ENCODE measurements at places on chromosomes 12 and 14.

GRCh38 chr14:54566410-54567223 is at the start of gene SAMD4A:
Gene SAMD4A, plus strand, starts transcription at chr14:54567128. Its CDS starts 789 bp downstream, at chr14:54567917.
- no peaks in the 10 kb centered on the region for H3K36me3 ChIP-seq
- H3K27ac ChIP-seq, result no peak within 1 kb of the TSS
- H3K4me3 ChIP-seq, result peak within 1 kb of the TSS; percentile 93
- peaks cover 55% of the 10 kb centered on the region for H3K27me3 ChIP-seq

DNA sequence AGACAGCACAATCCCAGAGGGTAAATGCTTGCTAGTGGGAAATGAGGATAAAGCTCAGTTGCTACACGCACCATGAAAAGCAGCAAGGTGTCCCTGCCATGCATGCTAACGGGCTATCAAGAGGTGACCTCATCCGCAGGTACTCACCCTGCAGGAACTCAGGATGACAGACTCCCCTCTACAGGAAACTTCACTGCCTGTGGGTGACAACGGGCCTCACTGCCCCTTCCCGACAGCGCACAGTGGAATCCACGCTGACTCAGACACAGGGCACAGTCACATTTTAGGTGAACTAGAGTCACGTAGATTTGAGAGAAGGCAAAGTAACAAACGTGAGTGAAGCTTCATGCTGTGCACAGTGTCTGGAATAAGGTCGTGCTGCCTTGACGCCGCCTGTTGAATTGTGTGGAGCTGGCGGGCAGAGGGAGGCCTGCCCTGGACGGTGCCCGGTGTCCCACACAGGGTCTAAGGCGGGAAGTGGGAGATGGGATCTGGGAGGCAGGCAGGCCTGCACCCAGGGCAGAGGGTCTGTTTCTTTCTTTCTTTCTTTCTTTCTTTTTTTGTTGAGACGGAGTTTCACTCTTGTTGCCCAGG is 331.8 kb downstream of the TMEM132D start:
- peaks cover 4% of the 10 kb centered on the region for H3K27me3 ChIP-seq
- no peak overlapping the region for H3K4me3 ChIP-seq
- no peaks in the 10 kb centered on the region for H3K36me3 ChIP-seq
- DNase-seq, result no peak
- no peak overlapping the region for H3K27ac ChIP-seq

GRCh38 chr14:56733396-56733795 is 76.9 kb downstream of the OTX2 start:
- peaks cover 62% of the 10 kb centered on the region for H3K27me3 ChIP-seq
- H3K4me3 ChIP-seq, result no peak overlapping the region

DNA sequence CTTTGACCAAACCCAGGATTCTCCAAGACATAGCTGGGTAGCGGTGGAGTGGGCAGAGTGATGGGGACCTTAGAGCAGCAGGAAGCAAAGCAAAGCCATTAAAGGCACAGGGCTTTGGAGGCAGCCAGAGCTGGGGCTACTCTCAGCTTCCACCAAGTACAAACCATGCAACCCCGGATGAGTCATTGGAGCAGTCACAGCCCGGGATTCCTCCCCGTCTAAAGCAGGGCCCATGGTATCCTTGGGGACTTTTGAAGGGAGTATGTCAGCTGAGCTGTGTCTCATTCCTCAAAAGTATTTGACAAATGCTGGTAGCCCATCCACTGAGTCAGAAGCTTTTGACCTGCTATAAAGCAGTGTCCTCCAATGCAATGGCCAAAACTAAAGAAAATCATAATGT is 9.7 kb upstream of the IFI27 start:
- H3K4me3 ChIP-seq, result no peak overlapping the region
- no peak for DNase-seq
- no peak overlapping the region for H3K27ac ChIP-seq
- H3K27me3 ChIP-seq, result no peaks in the 10 kb centered on the region

DNA sequence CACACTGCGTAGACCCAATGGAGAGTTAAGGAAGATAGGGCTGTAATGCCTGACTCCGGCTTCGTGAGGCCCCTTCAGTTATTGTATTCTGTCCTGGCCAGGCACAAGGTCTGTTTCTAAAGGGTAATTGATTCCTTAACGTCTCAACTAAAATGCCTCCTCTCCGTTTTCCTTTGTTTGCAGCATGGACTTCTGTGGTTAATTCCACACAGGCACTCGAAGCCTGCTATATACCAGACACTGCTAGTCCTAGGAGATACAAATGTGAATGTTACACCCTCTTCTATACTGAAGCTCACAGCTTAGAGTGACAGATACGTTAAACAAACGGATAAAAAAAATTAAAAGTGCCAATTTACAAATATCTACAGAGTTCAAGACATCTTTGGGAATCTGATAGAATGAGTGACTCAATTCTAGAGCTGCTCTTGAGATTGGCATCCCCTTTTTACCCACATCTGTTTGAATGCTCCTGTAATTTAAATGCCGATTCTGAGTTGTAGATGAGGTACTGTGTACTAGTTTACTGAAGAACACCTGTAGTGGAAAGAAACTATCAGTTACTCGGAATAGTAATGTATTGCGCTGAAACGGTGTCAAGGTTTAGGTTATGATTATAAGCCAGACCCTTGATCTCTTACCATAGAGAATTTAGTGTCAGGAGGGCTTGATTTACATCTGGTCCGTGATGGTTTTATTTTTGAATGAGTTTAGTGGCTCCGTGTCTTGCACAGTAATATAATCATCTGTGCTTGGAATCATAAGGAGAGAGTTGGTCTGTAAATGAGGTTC is 784 bp downstream of the PSMA6 start:
- no peaks in the 10 kb centered on the region for H3K27me3 ChIP-seq
- peak overlapping the region; percentile 98 for H3K4me3 ChIP-seq
- DNase-seq, result no peak
- peaks cover 11% of the 10 kb centered on the region for H3K36me3 ChIP-seq
- H3K4me1 ChIP-seq, result peaks cover 36% of the 10 kb centered on the region
- H3K27ac ChIP-seq, result peak overlapping the region; percentile 99

DNA sequence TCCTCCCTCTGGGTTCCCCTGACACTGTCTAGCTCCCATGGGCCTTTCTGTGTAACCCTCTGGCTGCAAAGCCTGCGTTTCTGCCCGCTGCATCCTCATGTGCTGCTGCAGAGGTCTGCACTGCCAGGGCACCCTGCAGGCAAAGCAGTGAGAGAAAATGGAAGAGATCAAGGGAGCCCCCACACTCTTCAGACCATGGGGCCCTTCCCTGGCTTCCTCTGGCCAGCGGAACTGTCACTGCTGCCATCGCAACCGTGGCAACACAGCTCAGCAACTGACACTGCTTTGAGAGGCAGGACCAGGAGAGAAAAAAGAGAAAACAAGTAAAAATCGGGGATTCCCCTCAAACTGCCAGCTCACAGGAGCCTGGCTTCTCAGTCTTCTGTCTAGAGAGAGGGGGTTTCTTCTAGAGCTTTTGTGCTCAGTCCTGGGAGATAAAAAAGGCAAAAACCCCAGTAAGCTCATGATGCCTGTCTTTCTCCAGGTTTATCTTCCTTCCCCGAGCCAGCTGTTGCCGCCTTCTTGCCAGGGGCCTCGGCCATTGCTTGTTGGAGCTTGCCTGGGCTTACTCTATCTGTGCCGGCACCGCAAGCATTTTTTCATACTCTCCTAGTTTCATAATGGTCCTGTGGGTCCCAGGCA is 38.9 kb downstream of the C14orf132 start:
- peaks cover 10% of the 10 kb centered on the region for H3K36me3 ChIP-seq
- no peaks in the 10 kb centered on the region for H3K27me3 ChIP-seq
- H3K27ac ChIP-seq, result peak overlapping the region; percentile 29
- no peak overlapping the region for H3K4me3 ChIP-seq

- peaks cover 30% of the 10 kb centered on the region for H3K27me3 ChIP-seq
- peak overlapping the region; percentile 92 for H3K4me3 ChIP-seq
- H3K4me1 ChIP-seq, result peaks cover 11% of the 10 kb centered on the region
Observed at GRCh38 chr12:100574187-100575074, 947 bp downstream of the GAS2L3 start.

DNA sequence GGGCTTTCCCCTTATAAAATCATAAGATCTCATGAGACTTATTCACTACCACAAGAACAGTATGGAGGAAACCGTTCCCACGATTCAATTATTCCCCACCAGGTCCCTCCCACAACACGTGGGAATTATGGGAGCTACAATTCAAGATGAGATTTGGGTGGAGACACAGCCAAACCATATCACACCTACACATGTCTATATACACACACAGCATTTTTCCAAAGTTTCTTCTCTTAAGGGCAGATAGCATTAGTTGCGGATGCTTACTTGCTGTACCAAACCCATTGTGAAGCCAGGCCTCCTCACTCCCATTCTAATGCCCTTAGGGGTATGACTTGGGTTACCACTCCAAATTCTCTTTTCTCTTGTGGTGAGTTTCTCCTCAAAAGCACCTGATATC is 104.1 kb upstream of the RAP1B start:
- H3K27ac ChIP-seq, result no peak overlapping the region
- no peaks in the 10 kb centered on the region for H3K4me1 ChIP-seq
- no peaks in the 10 kb centered on the region for H3K27me3 ChIP-seq
- no peaks in the 10 kb centered on the region for H3K36me3 ChIP-seq

GRCh38 chr12:106506691-106507090 is 76.1 kb upstream of the RFX4 start:
- H3K4me1 ChIP-seq, result peaks cover 31% of the 10 kb centered on the region
- DNase-seq, result no peak
- H3K27me3 ChIP-seq, result peaks cover 2% of the 10 kb centered on the region

GRCh38 chr12:125331342-125332052 is 266.3 kb downstream of the AACS start:
- peak overlapping the region; percentile 78 for H3K4me3 ChIP-seq
- H3K27ac ChIP-seq, result no peak overlapping the region
- DNase-seq, result no peak
- no peaks in the 10 kb centered on the region for H3K36me3 ChIP-seq

DNA sequence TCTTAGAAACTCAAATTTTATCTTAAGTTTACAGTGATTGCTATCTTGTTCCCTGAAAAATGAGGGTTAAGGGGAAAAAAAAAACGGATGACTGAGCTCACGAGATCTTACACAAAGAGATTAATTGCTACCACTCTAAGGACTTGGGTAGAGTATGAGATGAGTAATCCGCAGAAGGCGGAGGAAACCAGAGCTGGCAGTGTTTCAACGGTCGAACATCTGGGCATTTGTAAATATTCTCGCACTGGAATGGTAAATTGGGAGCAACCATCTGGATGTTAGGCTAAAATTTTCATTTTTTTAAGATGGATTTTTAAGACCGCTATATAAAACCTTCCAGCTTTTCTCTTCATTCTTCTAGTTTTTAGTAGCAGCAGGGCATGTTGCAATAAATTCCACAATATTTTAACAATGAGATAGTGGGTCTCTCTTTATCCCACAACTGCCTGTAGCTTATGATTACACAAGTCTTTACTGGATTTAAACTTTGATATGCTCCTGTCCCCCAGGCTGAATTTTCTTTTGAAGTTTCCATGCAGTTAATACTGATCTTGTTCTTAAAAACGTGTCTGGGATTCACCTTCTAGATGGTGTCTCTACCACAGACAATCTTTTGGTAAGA is 1324.1 kb downstream of the AACS start:
- peaks cover 11% of the 10 kb centered on the region for H3K4me1 ChIP-seq
- no peaks in the 10 kb centered on the region for H3K36me3 ChIP-seq
- peak overlapping the region; percentile 78 for H3K27ac ChIP-seq
- no peak for DNase-seq
- H3K27me3 ChIP-seq, result no peaks in the 10 kb centered on the region
